ENCODE measurements at places on chromosomes 7 and 10.
A peak's percentile ranks its signal among the peaks of the same experiment; 100 is the strongest.

GRCh38 chr7:27347276-27347640 lies 104.7 kb downstream of the EVX1 start:
- no peak for DNase-seq

GRCh38 chr7:95520136-95520535 lies 34.4 kb downstream of the ASB4 start:
- DNase-seq: no peak

GRCh38 chr7:85655252-85655651 lies 468.4 kb upstream of the SEMA3D start:
- no peak for DNase-seq

GRCh38 chr7:41415471-41416207 lies 287.3 kb downstream of the INHBA start:
- DNase-seq: no peak

- DNase-seq: no peak
Measured at GRCh38 chr7:148657929-148658328, 40.8 kb upstream of the CUL1 start.

GRCh38 chr10:31599626-31600504 lies 280.8 kb downstream of the ZEB1 start:
- no peak for DNase-seq

DNA sequence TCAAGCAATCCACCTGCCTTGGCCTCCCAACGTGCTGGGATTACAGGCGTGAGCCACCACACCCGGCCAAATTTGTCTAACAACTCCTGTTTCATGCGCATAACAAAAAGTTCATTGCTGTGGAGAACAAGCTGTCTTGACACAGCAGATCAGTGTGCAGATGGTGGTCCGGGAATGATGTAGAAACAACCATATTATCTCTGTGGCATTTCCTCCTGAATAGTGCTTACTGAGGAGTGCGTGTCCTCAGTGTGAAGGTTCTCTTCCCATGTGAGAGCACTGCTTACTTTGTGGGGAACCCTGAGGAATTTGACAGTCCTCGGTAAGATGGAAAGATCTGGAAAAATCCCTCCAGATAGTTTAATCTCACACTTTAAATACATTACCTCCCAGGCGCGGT lies 30.3 kb upstream of the ZNF438 start:
- no peak for DNase-seq

- DNase-seq: no peak
Measured at GRCh38 chr7:30739691-30740090, 12.2 kb upstream of the INMT start.

DNA sequence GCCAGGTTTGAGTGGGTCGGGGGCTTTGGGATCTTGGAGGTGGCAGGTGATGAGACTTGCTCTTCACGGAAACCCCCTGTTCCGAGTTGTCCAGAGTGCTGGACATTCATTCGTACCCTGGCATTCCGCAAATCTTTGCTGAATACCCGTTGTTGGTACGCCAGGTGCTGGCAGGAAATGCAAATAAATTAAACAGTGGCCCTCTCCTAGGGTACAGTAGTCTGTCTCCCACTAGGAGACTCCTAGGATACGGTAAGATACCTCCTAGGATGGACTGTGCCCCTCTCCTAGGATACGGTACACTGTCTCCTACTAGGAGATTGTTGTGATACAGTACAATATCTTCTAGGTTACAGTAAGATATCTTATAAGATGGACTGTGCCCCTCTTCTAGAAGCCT lies 544 bp downstream of the SEC23IP start:
- DNase-seq: peak; percentile 5

DNA sequence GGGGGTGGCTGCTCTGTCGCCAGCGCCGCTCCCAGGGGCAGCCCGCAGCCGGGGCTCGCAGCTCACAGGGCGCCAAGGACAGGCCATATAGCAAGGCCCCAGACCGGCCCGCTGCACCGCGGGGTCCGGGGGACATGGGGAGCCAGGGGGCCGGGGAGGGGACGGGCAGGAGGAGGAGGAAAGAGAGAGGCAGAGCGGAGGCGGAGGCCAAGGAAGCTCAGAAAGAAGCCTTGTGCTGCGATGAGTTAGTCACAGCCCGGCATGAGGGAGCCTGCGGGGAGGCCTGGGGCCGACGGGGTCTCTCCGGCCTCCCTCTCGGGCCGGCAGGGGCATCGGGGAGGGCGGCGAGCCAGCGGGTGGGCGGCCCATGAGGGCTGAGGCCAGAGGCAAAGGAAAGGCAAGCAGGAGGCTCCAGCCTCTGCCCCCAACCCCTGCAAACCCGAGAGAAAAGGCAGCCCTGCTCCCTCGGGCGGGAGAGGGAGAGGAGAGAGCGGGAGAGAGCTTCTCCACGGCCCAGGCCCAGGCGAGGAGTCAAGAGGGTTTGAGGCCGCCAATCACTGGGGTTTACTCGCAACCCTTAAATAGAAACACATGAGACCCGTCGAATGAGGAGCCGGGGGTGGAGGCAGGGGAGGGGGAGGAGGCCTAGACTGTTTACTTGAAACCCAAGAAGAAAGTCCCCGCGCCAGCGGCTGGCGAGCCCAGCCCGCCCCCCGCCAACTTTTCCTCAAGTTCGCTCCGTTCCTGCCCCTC lies 167.9 kb downstream of the NEURL1 start:
- DNase-seq: peak; percentile 62

DNA sequence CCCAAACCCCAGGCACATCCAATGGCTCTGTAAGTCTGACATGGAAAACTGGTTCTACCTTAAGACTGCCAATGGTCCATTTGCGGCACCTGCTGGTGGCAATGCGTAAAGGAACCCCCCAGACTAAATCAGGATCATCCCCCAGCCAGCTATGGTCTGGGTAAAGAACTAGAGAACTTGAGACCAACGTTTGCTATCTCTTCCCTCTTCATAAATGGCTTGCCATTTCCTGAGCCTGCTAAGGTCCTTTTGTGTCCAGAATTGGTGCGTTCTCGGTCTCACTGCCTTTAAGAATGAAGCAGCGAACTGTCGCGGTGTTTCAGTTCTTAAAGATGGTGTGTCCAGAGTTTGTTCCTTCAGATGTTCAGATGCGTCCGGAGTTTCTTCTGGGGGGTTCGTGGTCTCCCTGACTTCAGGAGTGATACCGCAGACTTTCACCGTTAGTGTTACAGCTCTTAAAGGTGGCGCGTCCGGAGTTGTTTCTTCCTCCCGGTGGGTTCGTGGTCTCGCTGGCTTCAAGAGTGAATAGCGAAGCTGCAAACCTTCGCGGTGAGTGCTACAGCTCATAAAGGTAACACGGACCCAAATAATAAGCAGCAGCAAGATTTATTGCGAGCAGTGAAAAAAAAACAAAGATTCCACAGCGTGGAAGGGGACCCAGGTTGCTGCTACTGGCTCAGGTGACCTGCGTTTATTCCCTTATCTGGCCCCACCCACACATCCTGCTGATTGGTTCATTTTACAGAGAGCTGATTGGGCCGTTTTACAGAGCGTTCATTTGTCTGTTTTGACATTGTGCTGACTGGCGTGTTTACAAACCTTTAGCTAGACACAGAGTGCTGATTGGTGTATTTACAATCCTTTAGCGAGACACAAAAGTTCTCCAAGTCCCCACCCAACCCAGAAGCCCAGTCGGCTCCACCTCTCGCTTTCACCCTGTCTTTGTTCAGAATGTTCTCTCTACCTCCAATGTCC lies 95.4 kb downstream of the ELMO1 start:
- no peak for DNase-seq

- DNase-seq: no peak
Measured at GRCh38 chr10:127372361-127372760, 176.0 kb upstream of the INSYN2A start.

- DNase-seq: no peak
Measured at GRCh38 chr7:29555061-29555460, 8.6 kb upstream of the PRR15 start.

GRCh38 chr7:117124591-117125220 lies 171.4 kb downstream of the ST7 start:
- peak; percentile 19 for DNase-seq

GRCh38 chr10:102859911-102860310 lies 5.9 kb downstream of the BORCS7 start:
- DNase-seq: peak; percentile 25

DNA sequence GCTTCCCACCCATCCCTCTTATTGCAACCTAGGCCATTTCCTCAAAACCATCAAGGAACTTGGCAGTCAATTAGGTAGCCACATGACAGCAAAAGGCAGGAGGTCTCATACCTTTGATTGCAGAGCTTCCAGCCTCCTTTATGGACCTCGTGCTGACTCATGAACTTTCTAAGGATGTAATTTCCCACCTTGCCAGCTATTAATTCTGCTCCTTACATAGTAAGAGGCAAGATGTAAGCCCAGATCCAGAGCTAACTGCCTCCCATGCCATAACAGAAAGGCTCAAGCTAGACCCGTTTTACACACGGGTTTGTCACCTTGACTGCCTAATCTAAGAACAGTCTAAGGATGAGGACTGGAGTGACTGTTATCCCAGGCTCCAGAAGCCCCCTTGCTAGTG lies 565.7 kb downstream of the KCNMA1 start:
- DNase-seq: no peak

- no peak for DNase-seq
Measured at GRCh38 chr10:111875725-111876124, 307.8 kb downstream of the GPAM start.

GRCh38 chr7:1591876-1592275 lies 22.0 kb upstream of the PSMG3 start:
- DNase-seq: no peak

GRCh38 chr10:100508691-100509150 lies 10.9 kb downstream of the SEC31B start:
- DNase-seq: peak; percentile 21

GRCh38 chr10:3774814-3775695 lies 10.0 kb downstream of the KLF6 start:
- no peak for DNase-seq

- DNase-seq: no peak
Measured at GRCh38 chr10:44938956-44939355, 20.6 kb upstream of the RASSF4 start.

- DNase-seq: peak; percentile 35
Measured at GRCh38 chr10:31036209-31036608, 4.5 kb upstream of the ZNF438 start.

DNA sequence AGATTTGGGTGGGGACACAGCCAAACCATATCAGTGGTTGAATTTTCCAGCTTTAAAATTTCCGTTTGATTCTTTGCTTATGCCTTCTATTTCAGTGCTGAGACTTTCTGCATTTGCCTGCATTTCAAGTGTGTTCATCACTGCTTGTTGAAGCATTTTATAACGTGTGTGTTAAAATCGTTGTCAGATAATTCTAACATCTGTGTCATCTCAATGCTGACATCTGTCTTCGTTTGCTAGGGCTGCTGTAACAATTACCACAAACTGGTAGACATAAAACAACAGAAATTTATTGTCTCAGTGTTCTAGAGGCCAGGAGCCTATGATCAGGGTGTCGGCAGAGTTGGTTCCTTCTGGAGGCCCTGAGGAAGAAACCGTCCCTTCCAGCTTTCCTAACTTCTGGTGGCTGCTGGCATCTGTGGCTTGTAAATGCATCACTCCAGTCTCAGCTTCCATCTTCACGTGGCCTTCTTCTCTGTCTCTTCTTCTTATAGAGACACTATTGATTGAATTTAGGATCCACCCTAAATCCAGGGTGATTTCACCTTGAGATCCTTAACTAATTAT lies 71.1 kb upstream of the SDK1 start:
- DNase-seq: no peak

DNA sequence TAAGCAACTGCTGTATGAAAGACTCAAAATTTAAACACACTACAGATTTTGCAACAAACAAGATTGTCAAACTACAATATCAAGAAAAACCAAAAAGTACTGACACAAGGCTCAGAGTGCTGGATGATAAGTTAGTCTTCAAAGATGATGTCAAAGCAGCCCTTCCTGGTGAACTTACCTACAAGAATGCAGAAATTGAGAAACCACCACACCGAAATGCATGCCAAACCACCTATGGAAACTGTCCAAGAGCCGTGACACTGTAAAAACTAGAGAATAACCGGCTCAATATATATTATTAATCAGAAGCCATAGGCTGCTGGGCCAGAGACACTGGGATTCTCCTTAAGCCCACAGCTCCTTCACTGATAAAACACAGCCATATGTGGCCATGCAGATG lies 25.3 kb downstream of the DENND11 start:
- DNase-seq: no peak

GRCh38 chr10:24462889-24463552 lies 254.1 kb downstream of the KIAA1217 start:
- no peak for DNase-seq

DNA sequence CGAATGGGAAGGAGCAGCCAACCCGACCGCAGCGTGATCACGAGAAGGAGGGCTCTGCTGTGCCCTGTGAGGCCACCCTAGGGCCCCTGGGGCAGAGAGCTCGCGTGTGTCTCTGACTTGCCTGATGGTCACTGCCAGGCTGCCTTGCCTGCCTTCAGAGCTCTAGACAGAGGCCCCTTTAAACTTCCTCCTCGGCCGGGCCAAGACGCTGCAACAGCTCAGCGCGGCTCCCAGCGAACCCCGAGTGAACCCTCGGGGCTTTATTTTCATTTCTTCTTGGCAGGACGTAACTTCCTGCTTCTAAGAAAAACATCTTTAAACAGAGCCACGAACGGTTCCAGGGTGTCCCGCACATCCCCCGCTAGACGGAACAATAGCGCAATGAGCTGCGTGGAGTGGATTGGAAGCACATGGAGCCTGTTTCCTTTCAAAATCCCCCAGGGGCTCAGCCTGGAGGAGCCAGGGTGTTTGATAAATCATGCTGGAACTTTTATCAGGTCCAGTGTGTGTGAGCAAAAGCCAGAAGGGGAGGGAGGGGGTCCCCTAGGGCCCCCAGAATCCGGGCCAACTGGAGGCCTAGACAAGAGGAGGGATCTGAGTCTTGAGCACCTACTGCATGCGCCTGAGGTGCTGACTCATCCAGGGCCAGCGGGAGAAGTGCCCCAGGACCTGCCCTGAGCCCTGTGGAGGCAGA lies 134.1 kb upstream of the GDF10 start:
- no peak for DNase-seq

DNA sequence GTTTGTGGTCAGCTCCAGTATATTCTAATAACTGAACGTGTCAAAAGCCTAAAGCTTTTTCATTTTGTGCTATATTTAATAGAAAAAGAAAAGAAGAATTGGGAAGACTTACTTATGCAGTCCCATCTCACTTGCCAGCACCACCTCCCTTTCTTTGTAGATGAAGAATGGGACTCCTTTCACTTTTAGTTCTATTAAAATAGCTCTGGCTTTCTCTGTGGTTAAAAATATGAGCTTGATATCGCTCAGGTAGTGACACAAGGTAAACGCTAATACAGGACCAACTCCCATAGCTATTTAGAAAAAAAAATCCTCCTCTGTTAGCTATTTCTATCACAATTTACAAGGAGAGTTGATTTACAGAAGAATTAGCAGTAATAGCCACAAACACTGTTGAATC lies 176.8 kb downstream of the PDE1C start:
- DNase-seq: no peak

DNA sequence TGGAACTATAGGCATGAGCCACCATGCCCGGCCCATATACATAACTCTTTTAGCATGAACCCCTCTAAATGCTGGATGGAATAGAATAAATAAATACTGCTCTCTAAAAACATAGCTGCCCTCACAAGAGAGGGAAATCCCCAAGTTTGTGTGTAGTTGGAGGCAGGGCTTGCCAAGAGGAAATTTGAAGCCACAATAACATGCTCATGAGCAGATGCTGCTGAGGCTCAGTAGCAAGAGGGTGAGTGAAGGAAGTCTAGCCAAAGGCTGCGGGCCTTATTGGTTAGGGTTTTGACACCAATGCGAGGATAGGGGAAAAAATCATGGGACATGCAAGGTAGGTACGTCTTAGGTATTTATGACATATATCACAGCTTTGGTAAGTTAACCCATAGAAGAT lies 17.3 kb downstream of the TPK1 start:
- DNase-seq: no peak

Data from NCI-H2081 (cell line).